Stimulated activated CD8-positive, alpha-beta memory T cell treated with anti-CD3 and anti-CD28 coated beads, Interleukin-7, amount 100 ng/mL, for 4 hours (primary cell): ENCODE measurements at places on chromosomes 4 and X.

DNA sequence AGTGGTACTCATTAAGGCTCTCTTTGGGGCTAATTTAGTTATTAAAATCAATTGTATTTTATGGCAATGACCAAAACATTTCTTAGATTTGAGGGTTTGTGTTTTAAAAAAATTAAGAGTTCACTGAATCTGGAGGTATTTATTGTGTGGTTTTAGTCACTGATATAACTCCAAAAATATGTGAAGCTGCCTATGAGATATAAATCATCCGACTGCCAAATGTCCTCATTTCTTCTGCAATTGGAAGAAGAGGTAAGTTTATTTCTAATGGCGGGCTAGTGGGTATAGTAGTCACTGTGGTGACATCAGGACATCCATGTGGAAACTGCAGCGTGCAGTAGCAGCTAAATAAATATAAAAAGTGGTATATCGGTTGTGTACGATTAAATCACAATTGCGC is 205.5 kb downstream of the MID1 start:
- DNase-seq, result no peak

GRCh38 chr4:30456716-30457115 is 263.5 kb upstream of the PCDH7 start:
- no peak for DNase-seq

DNA sequence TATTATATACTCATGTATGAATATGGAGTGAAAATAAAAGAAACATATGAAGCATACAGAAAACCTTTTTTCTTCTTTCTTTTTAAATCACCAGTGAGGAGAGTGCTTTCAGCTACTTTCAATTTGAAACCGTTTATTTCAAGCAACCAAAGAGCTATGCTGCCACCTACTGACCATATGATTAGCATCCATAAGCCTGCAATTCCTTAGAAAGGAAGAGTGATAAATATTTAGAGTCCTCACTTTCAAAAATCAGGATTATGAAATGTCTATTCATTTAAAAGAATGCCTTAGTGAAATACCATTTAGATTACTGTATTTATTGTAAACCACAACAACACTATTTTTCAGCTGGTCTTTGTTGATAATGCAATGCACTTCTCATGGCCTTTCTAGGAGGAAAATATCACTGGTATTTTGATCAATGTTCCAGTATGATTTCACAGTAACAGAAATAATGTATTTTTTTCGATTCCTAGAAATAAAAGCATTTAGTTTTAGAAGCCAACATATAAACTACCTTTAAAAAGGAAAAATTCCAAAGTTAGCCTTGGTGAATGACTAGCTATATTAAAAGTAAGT is 667.6 kb downstream of the PCDH18 start:
- no peak for DNase-seq

GRCh38 chr4:5266991-5267390 is 215.7 kb downstream of the STK32B start:
- DNase-seq, result no peak

DNA sequence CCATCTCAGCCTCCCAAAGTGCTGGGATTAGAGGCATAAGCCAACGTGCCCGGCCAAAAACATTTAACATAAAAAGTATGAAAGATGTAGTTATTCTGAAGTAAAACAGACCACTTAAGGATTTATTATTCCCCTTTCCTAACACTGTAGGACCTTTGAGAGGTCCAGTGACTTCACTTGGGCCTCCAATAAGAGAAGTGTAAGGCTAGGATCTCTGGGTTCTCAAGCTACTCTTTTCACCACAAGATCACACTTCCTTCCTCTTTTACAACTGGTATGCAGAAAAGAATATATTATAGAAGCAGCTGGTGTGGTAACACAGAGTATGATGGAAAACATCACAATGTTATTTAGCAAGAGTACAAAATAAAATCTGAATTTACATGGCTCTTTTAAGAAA is 30.2 kb upstream of the CCNG2 start:
- DNase-seq, result no peak

GRCh38 chr4:82797405-82798111 is 1.0 kb downstream of the SCD5 start:
- DNase-seq, result no peak

GRCh38 chr4:81635739-81636138 is 164.0 kb upstream of the RASGEF1B start:
- no peak for DNase-seq

- no peak for DNase-seq
Measured at GRCh38 chr4:153140294-153140693, 63.9 kb upstream of the TRIM2 start.

DNA sequence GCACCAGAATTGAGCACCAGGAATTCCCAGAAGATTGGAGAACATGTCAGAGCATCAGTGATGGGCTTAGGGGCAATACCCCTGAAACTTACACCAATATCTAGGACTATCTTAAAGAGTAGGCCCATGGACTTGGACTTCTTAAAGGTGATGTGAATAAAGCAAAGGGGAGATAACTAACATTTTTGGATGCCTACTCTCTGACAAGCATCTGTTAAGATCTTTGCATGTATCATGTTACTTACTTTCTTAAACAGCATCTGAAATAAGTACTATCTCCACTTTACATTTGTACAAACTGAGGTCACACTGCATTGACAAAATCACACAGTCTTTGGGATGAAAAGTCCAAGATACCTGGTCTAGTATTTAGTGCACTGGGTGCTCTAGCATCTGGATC is 258.6 kb upstream of the ARSJ start:
- no peak for DNase-seq

DNA sequence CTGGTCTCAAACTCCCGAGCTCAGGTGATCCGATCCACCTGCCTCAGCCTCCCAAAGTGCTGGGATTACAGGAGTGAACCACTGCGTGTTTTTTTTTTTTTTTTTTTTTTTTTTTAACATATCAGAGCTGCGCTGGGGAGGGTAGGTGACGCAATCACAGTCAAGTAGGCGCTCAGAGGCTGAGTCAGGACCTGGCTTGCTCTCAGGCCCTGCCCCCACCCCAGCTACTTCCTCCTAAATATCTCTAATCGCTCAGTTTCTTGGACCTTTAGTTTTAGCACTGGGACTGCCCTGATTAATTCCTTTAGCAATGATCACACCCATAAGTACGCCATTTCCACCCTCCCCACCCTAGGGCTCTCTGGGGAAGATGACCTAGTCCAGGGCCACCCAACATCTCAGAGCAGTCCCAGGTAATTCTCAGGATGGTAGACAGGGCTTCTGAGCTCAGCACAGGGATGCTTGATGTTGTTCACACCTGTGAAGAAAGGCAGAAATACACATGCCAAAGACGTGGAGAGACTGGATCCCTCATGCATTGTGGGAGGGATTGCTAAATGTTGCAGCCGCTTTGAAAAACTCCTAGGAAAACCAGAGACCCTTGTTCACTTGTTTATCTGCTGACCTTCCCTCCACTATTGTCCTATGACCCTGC is 50.2 kb downstream of the DDX3X start:
- DNase-seq, result peak; percentile 11

- DNase-seq, result peak; percentile 68
Measured at GRCh38 chrX:154534526-154535322, 11.9 kb downstream of the G6PD start.

GRCh38 chr4:112094330-112094729 is 50.9 kb upstream of the FAM241A start:
- DNase-seq, result no peak

- DNase-seq, result no peak
Measured at GRCh38 chrX:15916704-15917084, 62.1 kb upstream of the AP1S2 start.

- no peak for DNase-seq
Measured at GRCh38 chrX:131365766-131366165, 76.7 kb upstream of the IGSF1 start.

DNA sequence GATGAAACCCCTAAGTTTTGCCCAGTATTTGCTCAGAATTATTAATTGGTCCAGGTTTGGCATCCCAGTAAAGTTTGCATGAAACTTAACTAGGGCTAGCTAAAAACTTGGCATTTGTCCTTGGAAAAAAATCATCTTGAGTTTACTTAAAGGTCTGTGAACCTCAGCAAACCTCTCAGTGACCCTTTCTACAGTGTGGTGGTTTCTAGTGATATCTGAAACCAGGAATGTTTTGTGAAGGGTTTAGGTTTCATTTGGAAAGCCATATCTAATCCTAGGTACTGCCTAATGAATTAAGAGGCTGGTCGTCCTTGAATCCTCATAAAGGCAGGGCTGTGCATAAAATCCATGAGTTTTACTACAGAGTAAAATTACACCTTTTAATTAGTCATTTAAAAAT is 218.5 kb upstream of the ANKRD50 start:
- DNase-seq, result no peak

DNA sequence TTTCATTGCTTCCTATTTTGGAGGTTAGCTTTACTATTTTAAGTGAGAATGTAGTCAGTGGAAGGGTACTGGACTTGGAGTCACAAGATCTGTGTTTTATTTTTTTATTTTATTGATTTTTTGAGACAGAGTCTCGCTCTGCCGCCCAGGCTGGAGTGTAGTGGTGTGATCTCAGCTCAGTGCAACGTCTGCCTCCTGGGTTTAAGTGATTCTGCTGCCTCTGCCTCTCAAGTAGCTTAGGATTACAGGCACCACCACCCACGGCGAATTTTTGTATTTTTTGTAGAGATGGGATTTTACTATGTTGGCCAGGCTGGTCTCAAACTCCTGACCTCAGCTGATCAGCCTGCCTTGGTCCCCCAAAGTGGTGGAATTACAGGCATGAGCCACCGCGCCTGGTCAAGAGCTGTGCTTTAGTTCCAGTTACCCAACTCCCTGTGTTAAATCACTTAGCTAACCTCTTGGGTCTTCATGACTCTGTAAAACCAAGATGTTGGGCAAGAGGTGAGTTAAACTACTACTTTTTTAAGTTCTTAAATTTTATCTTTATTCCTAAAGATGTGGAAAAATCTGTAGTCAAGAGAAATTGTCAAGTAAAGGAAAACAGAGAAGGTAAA is 11.2 kb downstream of the USP9X start:
- DNase-seq, result no peak

DNA sequence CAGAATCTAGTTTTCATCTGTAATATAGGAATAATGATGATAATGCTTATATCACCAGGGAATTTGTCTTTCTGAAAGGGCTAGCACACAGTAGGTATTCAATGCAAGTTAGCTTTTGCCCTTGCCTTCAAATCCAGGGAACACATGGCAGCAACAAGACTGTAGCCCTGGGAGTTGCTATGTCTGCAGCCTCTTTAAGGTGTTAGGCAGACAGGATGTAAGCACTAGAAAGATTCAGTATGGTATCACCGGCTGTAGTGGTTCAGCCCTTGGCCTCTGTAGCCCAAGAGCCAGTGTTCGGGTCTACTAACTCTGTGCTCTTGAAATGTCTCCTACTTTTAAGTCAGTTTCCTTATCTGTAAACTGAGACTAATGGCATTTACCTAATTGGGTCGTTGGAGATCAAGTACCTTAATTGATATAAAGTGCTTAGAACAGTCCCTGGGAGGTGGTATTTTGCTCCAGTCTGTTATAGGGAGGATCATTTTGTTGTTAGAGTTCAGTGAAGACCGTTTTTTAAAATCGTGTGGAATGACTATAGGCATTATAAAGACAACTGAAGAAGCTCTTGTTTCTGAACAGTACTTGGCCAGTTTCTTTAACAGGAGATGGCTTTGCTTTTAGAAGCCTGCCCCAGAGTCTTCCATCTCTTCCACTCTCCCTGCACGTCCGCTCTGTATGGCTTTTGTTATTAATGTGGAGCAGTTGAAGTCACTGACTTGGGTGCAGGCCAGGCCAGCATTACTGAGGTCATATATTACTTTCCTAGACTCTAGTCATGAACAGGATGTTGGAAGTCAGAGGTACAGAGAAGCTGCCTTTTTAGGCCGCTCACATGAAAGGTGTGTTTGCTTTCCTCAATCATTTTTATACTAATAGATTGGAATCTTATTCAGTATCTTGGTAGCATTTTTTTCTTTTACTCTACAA is 44.8 kb downstream of the GAB1 start:
- no peak for DNase-seq

- DNase-seq, result no peak
Measured at GRCh38 chrX:3191201-3191600, 149.9 kb downstream of the ARSF start.

- DNase-seq, result no peak
Measured at GRCh38 chrX:104430742-104431119, 135.3 kb upstream of the IL1RAPL2 start.

- no peak for DNase-seq
Measured at GRCh38 chr4:155299103-155299502, 77.7 kb downstream of the MAP9 start.

- no peak for DNase-seq
Measured at GRCh38 chr4:185019456-185020292, 1.4 kb downstream of the HELT start.

DNA sequence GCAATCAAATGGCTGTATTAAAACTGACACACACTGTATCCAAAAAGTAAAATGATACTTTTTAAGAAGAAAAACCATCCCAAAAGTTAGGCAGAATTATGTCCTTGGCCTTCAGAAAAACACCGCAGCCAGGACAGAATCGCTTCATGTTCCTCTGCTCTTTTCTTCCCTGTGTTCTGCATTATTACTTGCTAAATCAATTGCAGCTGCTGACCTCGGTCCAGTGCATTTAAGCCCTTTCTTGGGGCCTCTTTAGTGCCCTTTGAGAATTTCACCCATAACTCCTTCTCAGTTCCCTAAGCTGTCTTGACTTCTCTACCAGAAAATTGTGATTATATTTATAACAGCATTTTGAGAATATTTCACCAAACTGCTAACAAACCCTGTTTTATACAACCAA is 696.9 kb downstream of the PCDH7 start:
- no peak for DNase-seq

- no peak for DNase-seq
Measured at GRCh38 chrX:48617542-48618340, 20.4 kb downstream of the WDR13 start.

DNA sequence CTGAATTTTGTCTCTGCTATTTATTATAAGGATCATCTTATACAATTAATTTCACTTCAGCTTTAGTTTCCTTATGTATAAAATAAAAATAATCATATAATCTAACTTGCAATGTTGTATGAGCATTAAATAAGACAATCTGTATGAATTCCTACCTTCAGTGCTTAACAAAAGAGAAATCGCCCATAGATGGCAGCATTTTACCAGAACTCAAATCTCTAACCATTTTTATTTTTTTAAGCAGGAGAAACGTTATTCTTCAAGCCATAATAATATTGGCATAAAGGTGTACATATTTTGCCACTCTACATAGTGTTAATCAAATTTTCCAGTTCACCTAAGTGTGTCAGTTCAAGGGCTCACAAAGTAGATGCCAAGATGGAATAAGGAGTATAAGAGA is 78.8 kb downstream of the TMEM47 start:
- DNase-seq, result no peak

GRCh38 chrX:72100824-72101351 is 30.8 kb downstream of the RTL5 start:
- peak; percentile 63 for DNase-seq

DNA sequence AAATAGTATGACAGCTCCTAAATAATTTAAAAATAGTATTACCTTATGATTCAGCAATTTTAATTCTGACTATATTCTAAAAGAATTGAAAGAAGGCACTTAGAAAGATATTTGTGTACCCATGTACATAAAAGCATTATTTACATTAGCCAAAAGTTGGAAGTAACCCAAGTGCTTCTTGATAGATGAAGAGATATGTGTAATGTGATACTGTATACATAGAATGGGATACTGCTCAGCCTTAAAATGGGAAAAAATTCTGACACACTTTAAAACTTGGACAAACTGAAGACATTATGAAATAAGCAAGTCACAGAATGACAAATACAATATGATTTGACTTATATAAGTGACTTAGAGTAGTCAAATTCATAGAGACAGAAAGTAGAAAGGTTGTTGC is 112.2 kb downstream of the IDS start:
- no peak for DNase-seq
